Epithelial cell of esophagus (primary cell): ENCODE measurements at places on chromosomes 12 and 14.

GRCh38 chr12:111024205-111024801, 103.9 kb upstream of the MYL2 start:
- DNase-seq = peak; percentile 62

GRCh38 chr14:68281497-68281896, 461.9 kb downstream of the RAD51B start:
- DNase-seq = no peak

DNA sequence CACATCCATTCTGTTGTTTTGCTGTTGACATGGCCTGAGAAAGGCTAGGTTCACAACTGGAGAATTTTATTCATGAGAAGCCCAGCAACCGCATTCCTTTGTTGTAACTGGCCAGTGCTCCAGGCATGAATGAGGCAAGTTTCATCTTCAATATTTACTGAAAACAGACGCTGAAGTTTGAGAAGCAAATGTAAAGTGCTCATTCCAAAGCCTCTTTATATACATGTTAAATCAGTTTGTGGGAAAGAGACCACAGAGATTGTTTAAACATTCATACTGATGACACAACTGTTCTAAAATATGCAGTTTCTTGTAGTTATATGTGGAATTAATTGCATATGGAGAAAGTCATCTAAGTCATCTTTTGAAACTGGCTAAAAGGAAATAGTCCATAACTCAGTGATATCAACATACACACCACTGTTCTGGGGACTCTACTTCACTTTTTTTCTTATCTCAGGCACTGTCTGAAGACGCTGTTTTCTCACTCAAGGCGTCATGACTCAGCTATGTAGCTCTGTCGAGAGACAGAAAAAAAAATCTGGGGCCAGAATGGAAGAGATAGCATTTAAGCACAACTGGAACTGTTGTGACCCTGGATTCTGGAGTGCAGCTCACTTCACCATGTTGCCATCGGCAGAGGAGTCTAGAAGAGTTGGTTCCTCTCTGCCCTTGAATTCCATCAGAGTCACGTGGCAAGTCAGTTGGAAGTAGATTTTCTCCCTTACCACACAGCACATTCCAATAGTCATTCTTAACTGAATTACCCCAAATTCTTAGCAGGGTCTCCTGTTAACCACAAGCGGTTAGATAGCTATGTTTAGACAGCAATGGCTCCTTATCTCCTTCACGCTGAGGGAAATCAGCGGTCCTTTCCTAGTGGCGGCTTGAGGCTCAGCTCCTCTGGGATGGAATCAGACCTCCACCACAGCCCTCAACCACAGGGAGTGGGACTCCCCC, 258.4 kb upstream of the HMGA2 start:
- peak; percentile 74 for DNase-seq

- DNase-seq = no peak
Observed at GRCh38 chr14:71248194-71248593, 340.9 kb downstream of the PCNX1 start.

DNA sequence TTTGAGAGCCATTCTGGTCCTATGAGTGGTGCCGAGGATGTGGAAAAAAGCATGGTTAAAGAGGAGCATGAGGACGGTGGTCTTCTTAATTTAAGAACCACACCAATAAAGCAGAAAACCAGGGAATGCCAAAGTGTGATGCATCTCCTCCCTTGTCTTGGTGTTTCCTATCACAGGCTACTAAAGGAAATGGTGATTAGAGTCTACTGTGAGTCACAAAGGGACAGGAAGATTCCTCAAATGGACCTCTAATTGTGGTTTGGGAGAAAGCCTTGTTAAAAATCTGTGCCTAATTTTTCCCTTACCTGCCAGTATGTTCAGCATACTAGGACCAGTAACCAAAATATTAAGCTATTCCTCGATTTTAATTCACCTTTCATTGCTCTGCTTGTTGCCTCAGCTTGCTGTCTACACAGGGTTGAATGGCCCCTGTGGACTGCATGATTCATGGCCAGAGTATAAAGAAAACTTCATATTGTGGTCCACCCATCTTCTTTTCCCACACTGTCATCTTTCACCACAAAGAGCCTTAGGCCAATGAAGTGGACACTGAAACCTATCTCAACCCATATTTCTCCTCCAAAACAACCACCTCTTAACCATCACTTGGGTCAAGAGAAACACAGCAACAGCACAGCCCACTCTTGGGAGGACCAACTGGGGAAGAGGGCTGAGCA, 38.8 kb downstream of the DIO2 start:
- no peak for DNase-seq

DNA sequence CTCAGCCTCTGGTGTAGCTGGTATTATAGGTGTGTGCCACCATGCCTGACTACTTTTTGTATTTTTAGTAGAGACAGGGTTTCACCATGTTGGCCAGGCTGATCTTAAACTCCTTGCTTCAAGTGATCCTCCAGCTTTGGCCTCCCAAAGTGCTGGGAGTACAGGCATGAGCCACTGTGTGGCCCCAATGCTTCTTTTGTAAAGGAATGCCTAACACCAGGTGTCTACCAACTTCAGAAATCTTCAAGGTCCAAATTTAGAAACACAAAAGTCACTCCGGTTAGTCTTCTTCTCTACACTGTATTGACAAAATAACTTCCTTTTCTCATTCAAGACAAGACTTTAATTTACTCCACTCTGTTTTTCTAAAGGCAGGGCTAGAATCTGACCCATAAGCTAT, 188.7 kb downstream of the PRKD1 start:
- DNase-seq = no peak

GRCh38 chr14:105012171-105012985, 8.5 kb downstream of the CDCA4 start:
- DNase-seq = peak; percentile 52

GRCh38 chr14:57492859-57493258, 798 bp downstream of the CCDC198 start:
- DNase-seq = peak; percentile 36

- peak; percentile 73 for DNase-seq
Observed at GRCh38 chr12:29317556-29318363, 63.2 kb downstream of the ERGIC2 start.

DNA sequence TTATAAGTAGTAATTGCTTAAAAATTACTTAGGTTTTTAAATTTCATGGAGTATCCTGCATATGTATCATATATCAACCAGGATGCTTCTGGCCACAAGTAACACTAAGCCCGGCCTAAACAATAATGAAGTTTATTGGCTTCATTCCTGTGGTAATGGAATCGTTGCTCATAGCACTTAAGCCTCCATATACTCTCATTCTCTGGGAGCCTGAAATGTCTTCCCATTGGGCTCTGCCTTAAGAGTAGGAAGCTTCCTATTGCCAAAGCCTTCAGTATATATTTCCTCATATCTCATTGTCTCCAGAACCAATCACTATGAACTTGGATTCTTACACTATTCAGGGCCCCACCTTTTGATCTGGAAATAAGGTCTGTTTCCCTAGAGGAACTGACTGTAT, 83.8 kb upstream of the DNM1L start:
- DNase-seq = no peak

GRCh38 chr14:64190974-64191502, 103.1 kb downstream of the ESR2 start:
- no peak for DNase-seq

DNA sequence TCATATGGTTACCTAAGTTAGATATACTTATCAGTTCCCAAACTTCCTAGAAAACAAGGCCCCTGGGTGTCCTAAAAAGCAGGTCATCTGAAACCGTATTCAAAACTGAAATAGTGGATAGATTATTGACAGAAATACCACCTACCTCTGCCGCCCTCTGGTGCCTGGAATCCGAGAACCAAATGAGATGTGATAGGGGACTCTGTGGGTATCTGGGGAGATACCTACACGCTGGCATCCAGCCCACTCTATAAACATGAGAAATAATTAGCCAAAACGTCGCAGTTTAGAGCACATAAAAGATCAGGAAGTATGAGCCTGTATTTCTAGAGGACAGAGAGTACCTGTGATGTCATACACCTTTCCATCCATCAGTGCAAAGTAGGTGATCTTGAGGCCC, 4.4 kb downstream of the ORMDL2 start:
- DNase-seq = peak; percentile 29

GRCh38 chr12:124078800-124079199, 105.8 kb downstream of the ZNF664 start:
- DNase-seq = no peak

- DNase-seq = no peak
Observed at GRCh38 chr12:5807090-5807414, 138.0 kb downstream of the ANO2 start.

DNA sequence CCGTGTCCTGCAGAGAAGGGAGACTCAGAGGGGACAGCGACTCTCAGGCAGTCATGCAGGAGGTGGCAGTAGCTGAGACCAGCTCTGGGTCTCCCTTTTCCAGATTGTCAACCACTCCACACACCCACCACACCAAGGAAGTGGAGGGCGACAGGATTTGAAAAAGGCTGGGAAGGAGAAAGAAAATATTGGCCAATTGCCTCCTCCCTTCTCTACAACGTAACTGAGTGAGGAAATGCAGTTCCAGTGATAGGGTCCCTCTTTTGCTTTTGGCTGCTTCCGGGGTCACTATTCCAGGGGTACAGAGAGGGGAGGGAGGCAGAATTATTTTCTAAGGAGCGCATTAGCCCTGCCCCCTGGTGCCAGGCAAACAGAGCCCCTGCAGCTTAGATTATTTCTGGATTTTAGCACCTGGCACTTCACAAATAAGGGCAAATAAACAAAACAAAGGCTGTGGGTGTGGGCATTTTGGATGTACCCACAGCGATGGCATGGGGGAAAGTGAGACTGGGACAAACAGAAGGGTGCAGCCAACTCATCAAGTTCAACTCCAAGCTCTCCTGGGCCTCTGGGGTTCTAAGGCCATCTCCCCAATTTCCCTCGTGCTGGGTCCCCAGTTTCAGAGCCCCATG, 20.4 kb downstream of the ASB2 start:
- no peak for DNase-seq

GRCh38 chr12:62438098-62438692, 28.4 kb upstream of the MON2 start:
- peak; percentile 56 for DNase-seq

GRCh38 chr14:69982220-69982839, 103.1 kb downstream of the SMOC1 start:
- DNase-seq = no peak

DNA sequence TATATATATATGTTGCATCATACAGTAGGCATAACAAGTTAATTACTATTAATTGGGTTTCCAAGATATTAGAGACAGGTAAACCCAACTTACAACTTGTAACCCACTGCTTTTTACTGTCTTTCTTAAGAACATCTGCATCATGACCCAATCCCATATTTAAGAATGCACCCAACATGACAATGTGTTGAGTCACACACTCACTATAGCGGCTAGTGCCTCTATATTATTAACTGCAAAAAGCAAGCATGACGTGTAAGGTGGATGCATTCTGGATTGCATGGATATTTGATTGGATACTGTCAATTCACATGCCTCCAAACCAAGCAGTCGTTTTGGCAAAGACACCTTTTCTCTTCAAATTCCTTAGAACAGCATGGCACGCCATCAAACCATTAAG, 68.2 kb downstream of the KSR2 start:
- DNase-seq = peak; percentile 15

- peak; percentile 85 for DNase-seq
Observed at GRCh38 chr12:101019667-101020066, 190.4 kb downstream of the SLC5A8 start.

DNA sequence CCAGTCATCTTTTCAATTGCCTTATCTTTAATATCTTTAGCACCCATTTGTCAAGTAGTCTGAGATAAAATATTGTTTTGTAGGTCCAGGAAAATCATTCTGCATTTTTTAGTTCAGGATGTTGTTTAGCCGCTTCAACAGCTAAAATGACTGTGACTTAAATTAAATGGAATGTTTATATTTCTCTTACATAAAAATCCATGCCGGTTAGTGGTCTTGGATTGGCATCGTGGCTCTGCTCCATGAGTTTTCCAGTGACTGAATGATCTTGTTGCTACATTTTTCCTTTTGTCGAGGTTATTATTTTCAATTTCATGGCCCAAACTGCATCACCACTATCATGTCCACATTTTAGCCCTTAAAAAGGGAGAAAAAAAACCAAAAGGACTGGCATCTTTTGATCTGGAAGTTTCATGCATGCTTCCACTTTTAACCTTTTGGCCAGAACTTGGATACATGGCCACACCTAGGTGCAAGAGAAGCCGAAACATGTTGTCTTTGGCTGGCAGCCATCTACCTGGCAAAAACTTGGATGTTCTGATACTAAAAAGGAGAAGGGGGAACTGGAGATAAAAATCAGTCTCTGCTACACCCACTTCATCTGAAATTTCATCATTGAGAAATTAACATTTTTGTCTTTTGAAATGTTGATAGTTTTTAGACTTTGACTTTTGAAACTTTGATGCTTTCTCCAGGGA, 142.4 kb downstream of the OTOGL start:
- peak; percentile 13 for DNase-seq

DNA sequence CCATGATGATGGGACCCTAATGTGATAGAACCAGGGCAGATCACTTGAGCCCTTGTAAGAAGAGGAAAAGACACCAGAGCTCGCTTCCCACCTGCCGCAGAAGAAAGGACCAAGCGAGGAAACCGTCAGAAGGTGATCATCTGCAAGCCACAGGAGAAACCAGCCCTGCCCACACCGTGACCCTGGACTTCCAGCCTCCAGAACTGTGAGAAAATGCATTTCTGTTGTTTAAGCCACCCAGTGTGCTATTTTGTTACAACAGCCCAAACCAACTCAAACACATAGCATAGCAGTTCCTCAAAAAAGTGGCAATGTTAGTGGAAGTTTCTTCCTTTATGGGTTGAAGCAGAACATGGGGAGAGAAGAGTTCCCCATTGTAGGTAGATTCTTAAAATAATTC, 107.9 kb upstream of the BCL2L14 start:
- DNase-seq = no peak

DNA sequence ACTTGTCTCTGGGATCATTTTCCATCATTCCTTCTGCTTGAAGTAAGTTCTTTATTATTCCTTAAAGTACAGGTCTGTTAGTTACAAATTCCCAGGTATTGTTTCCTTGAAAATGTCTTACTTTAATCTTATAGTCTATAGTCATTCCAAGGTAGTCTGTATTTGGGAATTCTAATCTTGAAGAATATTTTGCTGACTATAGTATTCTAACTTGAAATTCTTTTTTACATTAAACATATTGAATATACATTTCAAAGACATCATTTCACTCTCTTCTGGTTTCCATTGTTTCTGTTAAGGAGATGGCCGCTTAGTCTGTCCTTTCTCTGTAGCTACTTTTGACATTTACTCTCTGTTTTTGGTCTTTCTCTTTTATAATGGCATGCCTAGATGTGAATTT, 399.8 kb downstream of the TMEM117 start:
- no peak for DNase-seq

GRCh38 chr14:23512156-23512555, 39.4 kb downstream of the ZFHX2 start:
- DNase-seq = no peak

DNA sequence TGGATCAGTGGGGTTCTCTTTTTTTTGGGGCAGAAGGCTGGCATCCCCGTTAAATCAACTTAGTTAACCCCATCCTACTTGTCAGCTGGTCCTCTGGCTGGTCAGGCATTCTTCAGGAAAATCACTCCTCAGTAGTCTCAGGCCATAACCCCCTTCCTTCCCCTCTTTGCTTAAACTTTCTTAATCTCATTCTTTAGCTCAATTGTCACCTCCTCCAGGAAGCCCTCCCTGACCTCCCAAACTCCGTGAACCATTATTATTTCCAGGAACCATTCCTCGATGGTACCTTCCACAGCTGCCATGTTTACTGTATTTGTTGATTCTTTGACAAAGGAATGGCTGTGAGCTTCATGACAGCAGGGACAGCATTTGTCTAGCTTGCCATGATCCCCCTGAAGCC, 72.5 kb upstream of the FBXO21 start:
- DNase-seq = no peak
